ENCODE measurements at places on chromosomes 2 and 18. TPM values are rescaled to one million over a fixed set of nuclear protein-coding genes. Genes with fewer than 3 reads are reported as not detected.
A peak's percentile ranks its signal among the peaks of the same experiment; 100 is the strongest.

- DNase-seq: no peak
These were observed 69.1 kb upstream of the FOXI3 start for GRCh38 chr2:88521445-88522073.

- DNase-seq: no peak
These were observed 466.4 kb upstream of the ACVR2A start for GRCh38 chr2:147378403-147378802.

GRCh38 chr2:66478731-66479316, 43.9 kb downstream of the MEIS1 start:
- DNase-seq: no peak

DNA sequence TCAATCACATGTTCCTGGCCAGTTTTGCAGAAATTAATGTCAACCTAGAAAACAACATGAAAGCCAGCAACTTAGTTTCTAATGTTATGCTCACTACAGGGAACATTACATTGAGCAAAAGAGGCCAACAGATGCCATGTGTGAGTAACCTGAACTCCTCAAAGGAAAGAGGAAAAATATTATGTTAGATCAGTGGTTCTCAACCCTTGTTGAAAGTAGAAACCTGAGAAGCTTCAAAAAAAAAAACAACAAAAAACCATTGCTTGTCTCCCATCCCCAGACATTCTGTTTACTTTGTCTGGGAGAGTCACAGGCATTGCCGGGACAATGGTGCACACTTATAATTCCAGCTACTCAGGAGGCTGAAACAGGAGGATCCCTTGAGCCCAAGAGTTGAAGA, 57.7 kb downstream of the METTL4 start:
- no peak for DNase-seq

- no peak for DNase-seq
These were observed 80.3 kb downstream of the GORASP2 start for GRCh38 chr2:171009386-171009785.

STARD6 gene
- total RNA-seq: not detected

NIF3L1 gene
- 98.5 TPM for total RNA-seq

- DNase-seq: no peak
These were observed 100.0 kb downstream of the MYO3B start for GRCh38 chr2:170277951-170278350.

DNA sequence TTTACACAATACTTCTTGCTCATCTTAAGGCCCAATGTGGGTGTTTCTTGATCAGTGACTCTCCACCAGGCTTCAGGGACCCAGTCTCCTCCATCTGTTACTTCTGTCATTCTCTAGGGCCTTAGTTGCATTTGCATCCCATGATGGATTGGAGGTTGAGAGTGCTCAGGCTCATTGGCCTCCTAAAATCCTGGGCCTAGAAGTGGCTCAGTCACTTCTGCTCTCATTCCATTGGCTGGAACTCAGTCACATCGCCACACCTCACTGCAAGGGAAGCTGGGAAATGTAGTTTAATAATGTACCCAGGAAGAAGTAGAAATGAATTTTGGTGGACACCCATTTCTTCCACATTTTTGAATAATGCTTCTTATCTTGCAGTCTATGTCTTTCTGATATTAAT, 223.5 kb downstream of the HRH4 start:
- no peak for DNase-seq

DNA sequence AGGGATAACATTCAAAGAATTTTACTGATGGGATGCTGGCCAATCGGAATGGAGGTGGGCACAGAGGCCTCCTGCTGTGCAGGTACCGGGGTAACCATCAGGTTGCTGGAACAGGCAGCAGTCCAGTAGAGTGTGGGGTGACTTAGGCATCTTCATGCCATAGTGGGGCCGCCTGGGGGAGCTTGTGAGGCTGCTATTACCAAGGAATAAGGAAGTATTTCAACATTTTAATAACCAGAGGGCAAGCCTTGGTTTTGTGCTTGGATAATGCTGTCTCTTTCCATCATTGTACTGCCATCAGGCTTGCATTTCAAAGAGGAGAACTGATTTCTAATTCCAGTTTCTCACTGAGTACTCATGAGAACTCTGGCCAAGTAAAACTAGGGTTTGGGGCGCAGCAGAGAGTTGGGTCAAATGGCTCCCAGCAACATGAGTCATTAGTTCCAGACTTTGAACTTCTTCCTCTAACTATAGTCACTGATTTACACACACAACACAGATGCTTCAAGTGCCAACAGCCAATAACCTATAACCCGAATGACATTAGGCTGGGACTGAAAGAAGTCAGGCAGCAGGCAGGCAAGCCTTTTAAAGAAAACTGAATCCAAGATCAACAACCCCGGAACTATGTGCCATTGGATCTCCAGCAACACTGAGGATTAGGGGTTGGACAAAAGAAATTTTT, 56.1 kb upstream of the FHL2 start:
- DNase-seq: peak; percentile 55

PPM1B gene
- 24.4 TPM for total RNA-seq

GRCh38 chr18:8951491-8951890, 151.0 kb upstream of the NDUFV2 start:
- no peak for DNase-seq

Data from HepG2 (cell line).